ENCODE measurements at places on chromosomes 2 and 18. TPM values are rescaled to one million over a fixed set of nuclear protein-coding genes. Genes with fewer than 3 reads are reported as not detected.

DSG3 gene
- not detected for total RNA-seq

PLA2R1 gene
- 30.9 TPM for total RNA-seq

DNA sequence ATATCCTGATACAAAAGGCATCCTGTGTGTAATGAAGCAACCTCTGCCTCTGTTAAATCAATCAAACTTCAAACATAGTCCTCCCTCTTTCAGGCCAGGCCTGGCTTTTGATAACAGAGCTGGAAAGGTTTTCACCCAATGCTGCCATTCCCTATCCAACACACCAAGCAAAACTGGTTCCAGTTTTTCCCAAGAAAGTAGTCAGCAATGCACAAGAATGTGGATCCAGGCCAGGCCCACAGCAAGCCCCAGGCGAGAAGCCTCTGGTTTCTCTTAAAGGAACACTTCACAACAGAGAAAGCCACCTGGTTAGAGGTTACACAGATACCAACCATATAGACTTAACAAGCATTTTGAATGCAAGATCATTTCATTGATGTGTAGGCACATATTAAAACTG lies 49.2 kb upstream of the CCDC150 start:
- peaks cover 7% of the 10 kb centered on the region for H3K4me1 ChIP-seq
- H3K4me3 ChIP-seq = no peak overlapping the region
- no peak overlapping the region for H3K27ac ChIP-seq

DNA sequence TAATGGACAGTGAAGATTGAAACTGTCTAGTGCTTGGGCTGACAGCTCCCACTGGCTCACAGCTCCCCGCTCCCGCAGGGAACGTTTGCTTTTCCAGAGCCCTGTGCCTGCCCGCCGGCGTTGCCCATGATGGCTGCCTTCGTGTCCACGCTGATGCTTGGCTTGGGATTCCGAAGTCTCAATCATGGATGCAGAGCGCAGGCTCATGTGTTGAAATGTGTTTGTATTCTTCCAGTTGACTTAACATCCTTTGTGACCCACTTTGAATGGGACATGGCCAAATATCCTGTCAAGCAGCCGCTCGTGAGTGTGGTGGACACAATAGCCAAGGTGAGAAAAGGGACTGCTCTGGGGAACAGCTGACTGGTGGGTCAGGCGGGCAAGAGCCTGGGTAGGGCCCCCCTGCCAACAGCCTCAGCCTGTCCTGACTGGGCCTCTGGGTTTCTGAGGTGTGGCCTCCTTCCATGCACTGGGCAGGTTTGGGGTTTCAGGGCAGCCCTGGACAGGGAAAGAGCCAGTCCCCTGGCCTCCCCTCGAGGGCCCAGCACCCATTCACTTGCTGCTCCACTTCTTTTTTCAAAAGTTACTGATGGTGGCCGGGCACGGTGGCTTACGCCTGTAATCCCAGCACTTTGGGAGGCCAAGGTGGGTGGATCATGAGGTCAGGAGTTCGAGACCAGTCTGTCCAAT lies 42.8 kb downstream of the ATP6V1C2 start:
- peaks cover 4% of the 10 kb centered on the region for H3K36me3 ChIP-seq
- no peak overlapping the region for H3K27ac ChIP-seq
- DNase-seq = no peak
- H3K27me3 ChIP-seq = no peaks in the 10 kb centered on the region
- H3K4me1 ChIP-seq = peaks cover 20% of the 10 kb centered on the region
- H3K4me3 ChIP-seq = no peak overlapping the region

DNA sequence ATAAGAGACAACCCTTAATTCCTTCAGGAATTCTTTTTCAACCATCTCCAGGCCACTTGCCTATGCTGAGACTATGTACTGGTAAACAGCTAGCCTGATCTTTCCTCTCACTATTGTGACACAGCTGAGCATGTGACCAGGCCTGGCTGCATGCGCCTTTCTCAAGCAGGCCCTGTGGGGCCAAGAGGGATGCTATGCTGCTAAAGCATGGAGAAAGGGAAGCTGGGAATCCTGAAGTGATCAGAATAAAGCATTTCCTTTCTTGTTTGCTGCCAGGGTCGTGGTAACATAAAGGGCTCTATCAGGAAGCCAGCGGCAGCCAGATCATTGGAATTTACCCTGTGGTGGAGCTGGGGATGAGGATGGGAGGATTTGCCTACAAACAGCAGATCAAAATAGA lies 29.8 kb upstream of the LCLAT1 start:
- H3K27ac ChIP-seq = peak overlapping the region; percentile 64
- no peak overlapping the region for H3K4me3 ChIP-seq
- no peaks in the 10 kb centered on the region for H3K36me3 ChIP-seq
- H3K27me3 ChIP-seq = no peaks in the 10 kb centered on the region
- no peak for DNase-seq

DNA sequence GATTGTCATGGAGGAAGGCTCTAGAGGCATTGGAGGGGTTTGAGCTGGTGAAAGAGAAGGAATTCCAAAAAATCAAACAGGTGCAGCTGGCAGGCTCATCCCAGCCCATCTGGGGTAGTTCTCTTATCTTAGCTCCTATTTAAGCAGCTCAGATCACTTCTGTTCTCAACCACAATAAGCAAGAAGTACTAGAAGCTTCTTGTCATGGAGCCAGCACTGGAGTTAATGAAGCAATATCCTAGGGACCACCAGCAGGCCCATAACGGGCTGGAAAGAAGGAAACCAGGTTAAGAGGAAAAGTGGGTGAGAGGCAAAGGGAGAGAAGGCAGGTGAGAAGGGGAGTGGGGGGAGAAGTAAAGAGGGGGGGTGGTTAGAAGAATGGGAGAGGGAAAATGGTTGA lies 100.7 kb upstream of the ZFP36L2 start:
- no peak for DNase-seq
- H3K27ac ChIP-seq = no peak overlapping the region
- H3K4me1 ChIP-seq = peaks cover 6% of the 10 kb centered on the region
- no peaks in the 10 kb centered on the region for H3K27me3 ChIP-seq
- no peaks in the 10 kb centered on the region for H3K36me3 ChIP-seq

DNA sequence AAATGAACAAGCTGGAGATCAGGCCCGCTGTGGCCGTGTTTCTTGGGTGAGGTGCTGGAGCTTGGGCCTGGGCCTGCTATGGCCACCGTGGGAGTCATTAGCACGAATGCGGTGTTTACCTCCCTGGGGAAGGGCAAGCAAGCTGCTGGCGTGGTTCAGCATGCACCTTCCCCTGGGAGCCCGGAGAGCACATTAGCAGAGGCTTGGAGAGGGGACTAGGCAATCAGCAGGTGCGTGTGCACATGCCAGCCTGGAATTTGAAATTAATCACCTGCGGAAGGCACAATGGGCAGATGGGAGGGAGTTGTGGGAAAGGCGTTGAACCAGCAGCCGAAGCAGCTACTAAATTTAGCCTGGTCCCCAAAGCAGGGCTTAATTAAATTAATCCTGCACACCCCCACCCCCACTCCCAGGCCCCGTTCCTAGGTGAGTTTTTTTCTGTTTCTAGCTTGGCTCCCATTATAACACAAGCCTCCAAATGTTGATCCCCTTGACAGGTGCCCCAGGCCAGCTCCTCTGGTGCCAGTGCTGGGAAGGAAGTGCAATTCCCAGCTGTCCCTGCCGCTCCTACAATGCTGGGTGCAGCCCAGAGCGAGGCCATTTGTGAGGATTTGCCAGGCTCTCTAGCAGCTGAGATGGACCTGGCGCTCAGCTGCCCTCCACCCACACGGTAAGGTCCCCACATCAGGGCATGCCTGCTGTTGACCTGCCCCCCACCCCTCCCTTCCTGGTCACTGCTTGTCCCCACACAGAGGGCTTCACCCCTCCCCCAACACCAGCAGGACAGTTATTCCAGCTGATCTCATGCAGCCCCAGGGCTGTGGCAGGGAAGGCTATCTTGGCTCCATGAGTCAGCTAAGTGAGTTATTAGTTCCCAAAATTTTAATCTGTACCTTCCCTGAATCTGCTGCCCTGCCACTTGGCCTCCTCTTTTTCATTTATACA lies 115.0 kb downstream of the ZBTB7C start:
- peaks cover 42% of the 10 kb centered on the region for H3K4me1 ChIP-seq
- no peak overlapping the region for H3K4me3 ChIP-seq
- H3K36me3 ChIP-seq = no peaks in the 10 kb centered on the region
- H3K27me3 ChIP-seq = no peaks in the 10 kb centered on the region

- H3K27ac ChIP-seq = no peak overlapping the region
- H3K4me1 ChIP-seq = no peaks in the 10 kb centered on the region
- no peak for DNase-seq
- H3K27me3 ChIP-seq = no peaks in the 10 kb centered on the region
- peaks cover 7% of the 10 kb centered on the region for H3K36me3 ChIP-seq
Measured at GRCh38 chr2:186639939-186640338, 50.1 kb downstream of the ITGAV start.

DNA sequence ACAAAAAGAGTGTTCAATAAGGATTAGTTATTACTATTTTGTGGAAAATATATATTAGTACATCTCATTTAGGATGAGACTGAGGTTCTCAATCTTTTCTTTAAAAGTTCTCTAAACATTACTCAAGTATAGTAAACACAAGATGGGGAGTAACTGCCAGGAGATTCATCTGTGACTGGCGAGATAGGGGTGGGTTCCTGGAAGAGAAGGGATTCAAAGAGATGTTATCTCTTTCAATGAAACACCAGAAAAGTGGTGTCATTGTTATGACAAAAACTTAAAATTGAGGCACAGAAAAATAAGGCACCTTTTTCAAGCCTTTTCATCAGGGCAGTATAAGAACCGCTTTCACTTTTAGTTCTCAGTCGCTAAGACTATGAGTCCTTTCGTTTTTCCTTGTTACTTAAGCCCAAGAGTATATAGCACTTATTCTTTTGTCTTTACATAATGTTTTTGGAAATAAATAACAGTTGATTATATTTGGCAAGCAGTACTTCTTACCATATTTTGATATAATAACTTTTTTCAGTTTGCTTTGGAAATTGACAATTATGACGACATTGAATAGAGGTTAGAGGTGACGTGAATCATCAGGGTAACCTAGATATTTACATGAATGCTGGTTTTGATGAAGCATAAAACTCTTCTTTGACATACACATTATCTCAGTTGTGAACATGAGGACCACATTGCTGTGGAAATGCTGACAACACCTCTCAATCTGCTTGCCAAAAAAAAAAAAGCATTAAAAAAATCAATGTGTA lies 393.9 kb upstream of the TCF4 start:
- H3K27ac ChIP-seq = no peak overlapping the region
- no peaks in the 10 kb centered on the region for H3K27me3 ChIP-seq
- H3K4me3 ChIP-seq = no peak overlapping the region
- H3K36me3 ChIP-seq = no peaks in the 10 kb centered on the region
- no peaks in the 10 kb centered on the region for H3K4me1 ChIP-seq
- no peak for DNase-seq

CCDC68 gene
- total RNA-seq = 38.6 TPM

- no peaks in the 10 kb centered on the region for H3K27me3 ChIP-seq
- no peak overlapping the region for H3K4me3 ChIP-seq
- DNase-seq = no peak
- peaks cover 3% of the 10 kb centered on the region for H3K4me1 ChIP-seq
Measured at GRCh38 chr2:85697096-85697495, 2.9 kb downstream of the GNLY start.

CRIM1 gene
- 51.1 TPM for total RNA-seq

REG3A gene
- not detected for total RNA-seq

DNA sequence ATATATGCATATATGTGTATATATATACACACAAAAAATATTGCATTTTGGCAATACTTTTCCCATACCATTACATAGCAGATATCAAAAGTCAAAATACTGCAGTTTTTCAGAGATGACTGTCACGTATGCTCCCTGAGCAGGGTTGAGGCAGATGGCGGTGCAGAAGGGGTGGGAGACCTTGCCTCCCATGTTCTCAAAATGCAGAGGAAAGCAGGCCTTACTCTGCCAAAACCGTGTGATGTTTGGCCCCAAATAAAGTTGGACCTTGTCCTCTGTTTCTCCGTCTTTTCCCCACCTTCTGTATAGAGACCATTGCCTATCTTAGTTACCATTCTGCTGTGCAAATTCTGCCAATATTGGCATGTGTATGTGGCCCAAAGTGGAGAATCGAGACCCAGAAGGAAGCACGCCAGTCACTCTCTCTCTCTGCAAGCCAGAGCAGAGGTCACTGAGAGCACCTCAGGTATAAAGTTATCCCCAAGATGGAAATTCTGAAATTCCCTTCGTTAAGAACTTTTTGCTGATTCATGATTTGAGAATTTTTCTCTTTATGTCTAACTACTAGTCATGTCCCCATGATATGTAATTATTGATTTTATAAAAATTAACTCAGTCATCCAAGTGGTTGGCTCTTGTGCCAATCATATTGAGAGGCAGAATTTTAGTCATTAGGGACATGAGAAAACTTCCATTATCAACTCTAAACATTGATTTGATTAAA lies 898.8 kb downstream of the EPHA4 start:
- DNase-seq = no peak
- no peaks in the 10 kb centered on the region for H3K4me1 ChIP-seq
- H3K27me3 ChIP-seq = no peaks in the 10 kb centered on the region
- H3K4me3 ChIP-seq = no peak overlapping the region
- no peak overlapping the region for H3K27ac ChIP-seq
- no peaks in the 10 kb centered on the region for H3K36me3 ChIP-seq

DNA sequence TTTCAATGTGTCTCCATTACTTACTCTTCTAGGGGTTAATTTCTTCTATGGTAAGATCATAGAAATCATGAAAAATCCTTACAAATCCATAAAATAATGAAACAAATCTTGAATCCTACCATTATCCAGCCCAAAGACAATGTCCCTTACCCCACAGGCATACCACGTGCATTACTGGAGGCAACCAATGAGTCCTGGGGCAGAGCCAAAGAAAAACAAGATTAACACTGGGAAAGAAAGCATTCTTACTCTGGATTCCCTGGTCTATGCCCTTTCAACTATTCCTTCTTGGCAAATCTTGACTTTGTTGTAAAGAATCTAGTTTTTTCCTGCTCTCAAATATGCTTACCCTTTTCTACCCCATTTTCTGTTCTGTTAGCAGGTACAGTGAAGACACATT lies 3.1 kb upstream of the GALNT1 start:
- H3K27me3 ChIP-seq = no peaks in the 10 kb centered on the region
- H3K4me3 ChIP-seq = no peak overlapping the region
- H3K27ac ChIP-seq = no peak overlapping the region
- H3K36me3 ChIP-seq = no peaks in the 10 kb centered on the region

DNA sequence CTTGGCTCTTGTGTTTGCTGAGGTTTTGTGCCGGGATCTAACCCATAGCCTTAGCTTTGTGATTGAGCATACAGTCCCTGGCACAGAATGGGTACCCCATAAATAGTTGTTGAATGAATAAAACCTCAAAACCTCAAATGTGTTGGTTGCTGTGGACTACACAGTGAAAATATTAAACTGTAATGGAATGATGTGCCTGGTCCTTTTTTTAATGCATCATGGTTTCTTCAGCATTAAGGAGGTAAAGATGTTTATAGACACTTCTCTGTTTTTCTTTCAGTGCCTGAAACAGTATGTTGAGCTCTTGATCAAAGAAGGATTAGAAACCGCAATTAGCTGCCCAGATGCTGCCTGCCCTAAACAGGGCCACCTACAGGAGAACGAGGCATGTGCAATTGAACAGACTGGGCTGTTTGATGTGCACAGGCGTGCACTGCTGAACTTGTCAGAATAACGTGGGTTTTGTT lies 97.0 kb downstream of the RNF144A start:
- H3K27me3 ChIP-seq = no peaks in the 10 kb centered on the region
- no peak overlapping the region for H3K4me3 ChIP-seq
- H3K36me3 ChIP-seq = peaks cover 8% of the 10 kb centered on the region
- H3K4me1 ChIP-seq = peaks cover 47% of the 10 kb centered on the region

All from spinal cord (tissue), 10 donors.